ENCODE measurements at places on chromosomes 12 and 14.

GRCh38 chr12:62744551-62744950, 190.4 kb downstream of the PPM1H start:
- no peak for DNase-seq

DNA sequence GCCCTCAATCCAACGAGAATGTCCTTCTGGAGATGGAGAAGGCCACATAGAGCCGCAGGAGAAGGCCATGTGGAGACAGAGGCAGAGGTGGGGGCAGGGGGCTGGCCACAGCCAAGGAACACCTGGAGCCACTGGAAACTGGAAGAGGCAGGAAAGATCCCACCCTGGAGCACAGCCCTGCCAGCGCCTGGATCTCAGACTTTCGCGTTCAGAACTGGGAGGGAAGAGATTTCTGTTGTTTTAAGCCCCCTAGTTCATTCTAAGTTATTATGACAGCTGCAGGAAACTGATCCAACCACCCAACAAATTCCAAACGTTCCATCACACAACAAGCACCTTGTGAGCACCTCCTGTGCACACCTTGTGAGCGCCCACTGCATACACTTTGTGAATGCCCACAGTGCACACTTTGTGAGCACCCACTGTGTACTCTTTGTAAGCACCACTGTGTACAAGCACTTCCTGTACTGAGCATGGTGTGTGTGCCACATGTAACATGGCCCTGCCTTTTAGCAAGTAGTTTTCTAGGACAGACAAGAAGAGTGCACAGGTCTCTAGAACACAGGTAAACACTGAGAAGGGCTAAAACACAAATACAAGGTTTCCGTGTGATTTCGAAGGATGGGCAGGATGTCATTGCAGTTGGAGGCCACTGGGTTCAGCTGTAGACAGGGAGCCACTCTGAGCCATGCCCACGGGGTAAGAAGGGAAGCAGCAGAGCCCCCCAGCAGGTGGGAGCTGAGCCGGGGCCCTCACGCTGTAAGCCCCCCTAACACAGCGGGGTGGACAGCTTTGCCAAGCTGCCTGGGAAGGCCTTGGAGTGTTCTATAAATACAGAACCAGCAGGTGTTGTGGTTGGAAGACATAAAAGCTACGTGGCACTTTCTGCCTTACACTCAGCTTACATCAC, 15.4 kb downstream of the RIMBP2 start:
- DNase-seq: no peak

GRCh38 chr14:68284834-68285233, 465.3 kb downstream of the RAD51B start:
- DNase-seq: no peak

- DNase-seq: no peak
Measured at GRCh38 chr14:103820908-103821307, 26.5 kb downstream of the PPP1R13B start.

DNA sequence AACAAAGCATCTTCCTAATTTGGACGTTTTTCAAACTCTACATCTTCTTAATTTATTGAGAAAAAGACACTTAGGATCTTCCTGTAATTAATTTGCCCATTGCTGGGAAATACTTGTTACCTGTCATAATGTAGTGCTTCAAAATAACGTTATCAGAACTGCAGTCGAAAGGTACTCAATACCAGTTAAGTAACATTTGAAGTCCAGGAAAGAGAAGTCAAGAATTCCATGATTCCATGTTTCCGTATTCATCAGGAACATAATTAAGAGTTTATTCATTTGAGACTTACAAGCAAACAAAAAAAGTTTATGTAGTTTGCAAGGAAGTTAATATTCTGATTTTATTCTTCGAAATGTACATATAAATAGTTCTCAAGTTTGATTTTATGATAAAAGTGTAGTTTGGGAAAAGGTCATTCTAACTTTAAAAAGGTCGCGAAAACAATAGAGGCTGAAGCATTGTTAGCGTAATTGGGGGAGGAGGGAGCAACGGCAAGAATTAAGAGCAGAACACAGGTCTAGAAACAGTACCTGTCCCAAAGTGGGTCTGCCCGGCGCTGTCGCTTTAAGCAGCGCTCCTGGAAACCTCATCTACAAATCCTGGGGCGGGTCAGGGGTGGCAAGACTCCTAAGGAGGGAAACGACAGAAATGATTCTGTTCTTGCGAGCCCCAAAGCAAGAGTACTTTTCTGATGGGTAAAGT, 1.2 kb upstream of the KCNMB4 start:
- DNase-seq: peak; percentile 17

GRCh38 chr12:25825446-25825845, 133.0 kb upstream of the RASSF8 start:
- no peak for DNase-seq

GRCh38 chr14:24130380-24130716, at the start of gene FITM1:
Gene FITM1 (plus strand): TSS chr14:24130659. CDS start chr14:24131564, 905 bp downstream.
- DNase-seq: no peak

DNA sequence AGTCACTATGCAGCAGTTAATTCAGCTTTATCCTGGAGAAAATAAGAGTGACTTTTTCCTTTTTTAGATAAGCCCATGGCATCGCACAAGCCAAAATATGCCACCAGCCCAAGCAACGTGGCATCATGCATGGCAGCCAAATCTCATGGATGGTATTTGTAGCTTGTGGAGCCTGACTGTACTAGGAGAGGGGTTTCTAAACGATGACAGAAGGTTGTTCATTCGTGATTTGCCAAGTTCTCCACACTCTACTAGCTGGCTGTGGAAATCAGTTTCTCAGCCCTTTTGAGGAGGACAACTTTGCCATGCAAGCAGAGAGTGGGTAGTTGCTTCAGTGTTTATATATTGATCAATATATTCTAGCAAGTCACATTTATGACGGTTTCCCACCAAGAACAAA, 41.4 kb upstream of the ATXN2 start:
- DNase-seq: no peak

- DNase-seq: no peak
Measured at GRCh38 chr12:1279050-1279449, 288.0 kb downstream of the ERC1 start.

- no peak for DNase-seq
Measured at GRCh38 chr12:113802966-113803758, 163.0 kb downstream of the RBM19 start.

- no peak for DNase-seq
Measured at GRCh38 chr12:57896434-57897201, 44.7 kb upstream of the ATP23 start.

DNA sequence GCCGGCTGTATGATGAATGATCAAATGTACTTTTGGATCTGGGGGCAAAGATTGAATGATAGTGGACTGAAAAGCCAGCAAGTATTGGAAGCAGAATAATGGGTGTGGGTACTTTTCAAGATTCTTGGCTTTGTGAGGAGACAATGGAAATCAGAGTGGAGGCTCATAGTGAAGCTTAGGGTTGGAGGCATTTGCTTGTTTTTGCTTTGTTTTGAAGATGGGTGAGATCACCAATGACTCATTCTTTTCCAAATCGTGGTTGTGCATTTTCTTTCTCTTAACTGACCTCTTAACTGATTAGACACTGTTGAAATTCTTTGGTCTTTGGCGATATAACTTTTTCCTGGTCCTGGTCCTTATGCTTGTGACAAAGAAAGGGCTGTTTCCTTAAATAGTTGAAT, 54.4 kb downstream of the PELI2 start:
- DNase-seq: no peak

GRCh38 chr14:21643407-21643806, 8.7 kb upstream of the OR10G2 start:
- DNase-seq: no peak

DNA sequence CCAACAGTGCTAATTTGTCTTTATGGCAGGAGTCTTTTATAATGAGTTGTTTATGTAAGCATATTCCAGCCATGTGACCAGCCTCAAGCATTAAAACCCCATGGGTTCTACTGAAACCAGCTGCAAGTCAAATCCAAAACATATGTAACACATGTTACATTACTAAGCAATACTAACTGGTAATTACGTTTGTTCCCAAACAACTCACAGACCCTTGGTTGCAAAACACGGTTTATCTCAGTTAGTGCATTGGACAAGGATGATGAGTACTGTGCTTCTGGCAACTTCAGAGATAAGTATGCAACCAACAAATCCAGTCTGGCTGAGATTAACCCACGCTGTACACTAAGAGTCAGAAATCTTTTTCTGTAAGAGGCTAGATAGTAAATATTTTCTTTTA, 110.1 kb upstream of the FAR2 start:
- no peak for DNase-seq

DNA sequence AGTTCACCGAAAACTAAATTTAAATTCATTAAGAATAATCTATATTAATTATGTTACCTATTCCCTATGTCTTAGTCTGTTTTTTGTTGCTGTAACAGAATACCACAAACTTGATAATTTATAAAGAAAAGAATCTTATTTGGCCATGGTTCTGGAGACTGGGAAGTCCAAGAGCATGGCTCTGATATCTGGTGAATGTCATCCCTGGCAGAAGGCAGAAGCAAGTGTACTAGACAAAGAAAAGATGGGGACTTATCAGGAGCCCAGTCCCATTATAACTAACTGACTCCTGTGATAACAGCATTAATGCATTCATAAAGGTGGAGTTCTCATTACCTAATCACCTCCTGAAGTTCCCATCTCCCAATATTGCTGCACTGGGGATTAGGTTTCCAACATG, 33.3 kb upstream of the BCAT1 start:
- no peak for DNase-seq

GRCh38 chr12:52926596-52927234, 21.8 kb upstream of the KRT8 start:
- DNase-seq: no peak

DNA sequence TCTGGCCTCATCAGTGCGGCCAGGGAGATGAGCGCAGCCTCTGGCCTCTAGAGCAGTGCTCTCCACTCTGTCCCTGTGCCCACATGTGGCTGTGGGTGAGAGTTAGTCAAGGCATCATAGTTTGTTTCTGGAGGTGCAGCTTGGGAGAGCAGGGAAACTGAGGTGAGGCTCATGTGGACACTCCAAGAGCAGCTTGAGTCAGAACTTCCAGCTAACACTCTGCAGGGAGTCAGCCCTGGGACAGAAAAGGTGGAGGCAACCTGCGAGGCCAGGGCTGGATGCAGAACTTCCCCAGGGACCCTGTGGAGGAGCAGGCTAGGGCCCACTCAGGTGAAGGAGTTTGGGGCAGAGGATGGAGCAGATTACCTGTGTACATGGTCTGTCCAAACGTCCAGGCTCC, 10.8 kb downstream of the ISCA2 start:
- no peak for DNase-seq

DNA sequence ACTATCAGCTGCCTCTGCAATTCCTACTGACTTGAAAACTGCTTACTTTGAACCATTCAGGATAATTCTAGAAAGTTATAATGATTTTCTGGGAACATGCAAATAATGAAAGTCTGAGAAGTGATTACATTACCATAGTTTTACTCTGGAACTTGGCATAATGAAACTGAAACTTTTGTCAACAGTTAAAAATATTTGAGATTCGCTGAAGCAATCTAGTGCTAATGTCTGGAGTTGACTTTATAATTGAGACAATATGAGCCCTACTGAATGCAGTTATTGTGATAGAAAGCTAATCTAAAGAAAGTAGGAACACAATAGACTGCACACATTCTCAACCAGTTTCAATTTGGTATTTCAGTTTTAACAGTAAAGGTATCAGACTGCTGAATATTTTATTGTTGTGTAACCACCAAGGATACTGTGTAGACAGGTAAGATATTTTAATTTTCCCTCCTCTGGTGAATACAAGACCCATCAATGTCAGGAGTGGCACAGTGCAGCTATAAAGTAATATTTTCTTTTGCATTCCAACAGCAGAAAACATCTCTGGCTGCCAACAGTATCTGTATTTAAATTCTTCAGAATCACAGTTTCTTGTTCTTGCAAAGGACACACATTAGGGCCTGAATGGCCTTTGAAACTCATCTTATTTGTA, 483.5 kb downstream of the ATP23 start:
- no peak for DNase-seq
